ENCODE measurements at places on chromosomes 11 and 22. TPM values are rescaled to one million over a fixed set of nuclear protein-coding genes. Genes with fewer than 3 reads are reported as not detected.

The MRGPRX4 gene
- 0.87 TPM for total RNA-seq

The CREB3L1 gene
- 0.65 TPM for total RNA-seq

The MISFA gene
- total RNA-seq, result 0.98 TPM

The ACTN3 gene
- total RNA-seq, result not detected

The GDPD4 gene
- not detected for total RNA-seq

The PKP3 gene
- 0.11 TPM for total RNA-seq

The RIBC2 gene
- total RNA-seq, result 0.11 TPM

The MAPK12 gene
- total RNA-seq, result 55.0 TPM

The PGA3 gene
- total RNA-seq, result not detected

The NDUFC2 gene
- total RNA-seq, result 85.0 TPM

The OR5D18 gene
- not detected for total RNA-seq

The MUC6 gene
- total RNA-seq, result not detected

The HPX gene
- not detected for total RNA-seq

The SPCS2 gene
- 22.2 TPM for total RNA-seq

The FANCF gene
- 10.0 TPM for total RNA-seq

The NEFH gene
- total RNA-seq, result 0.11 TPM

The RIMBP3B gene
- total RNA-seq, result under 0.01 TPM

The OR5P2 gene
- not detected for total RNA-seq

The FAM118B gene
- 26.5 TPM for total RNA-seq

The SDHD gene
- 148 TPM for total RNA-seq

The BTG4 gene
- total RNA-seq, result not detected

The PATE2 gene
- 0.22 TPM for total RNA-seq

The OR8D4 gene
- not detected for total RNA-seq

The GPHA2 gene
- total RNA-seq, result not detected

The C11orf87 gene
- not detected for total RNA-seq

The NCF4 gene
- total RNA-seq, result not detected

The TLCD5 gene
- total RNA-seq, result 4.8 TPM

The FAM181B gene
- total RNA-seq, result not detected

The RTN4RL2 gene
- not detected for total RNA-seq

The MMP27 gene
- not detected for total RNA-seq

The P2RX3 gene
- not detected for total RNA-seq

The NXF1 gene
- 15.1 TPM for total RNA-seq

The MUC5B gene
- total RNA-seq, result not detected

The MUC15 gene
- not detected for total RNA-seq

The PRG3 gene
- not detected for total RNA-seq

The RELT gene
- total RNA-seq, result 2.5 TPM

The PRR33 gene
- total RNA-seq, result not detected
